ENCODE measurements at places on chromosomes 11 and 22.

GRCh38 chr11:11390068-11390771 lies 37.2 kb upstream of the CSNK2A3 start:
- DNase-seq, result no peak

DNA sequence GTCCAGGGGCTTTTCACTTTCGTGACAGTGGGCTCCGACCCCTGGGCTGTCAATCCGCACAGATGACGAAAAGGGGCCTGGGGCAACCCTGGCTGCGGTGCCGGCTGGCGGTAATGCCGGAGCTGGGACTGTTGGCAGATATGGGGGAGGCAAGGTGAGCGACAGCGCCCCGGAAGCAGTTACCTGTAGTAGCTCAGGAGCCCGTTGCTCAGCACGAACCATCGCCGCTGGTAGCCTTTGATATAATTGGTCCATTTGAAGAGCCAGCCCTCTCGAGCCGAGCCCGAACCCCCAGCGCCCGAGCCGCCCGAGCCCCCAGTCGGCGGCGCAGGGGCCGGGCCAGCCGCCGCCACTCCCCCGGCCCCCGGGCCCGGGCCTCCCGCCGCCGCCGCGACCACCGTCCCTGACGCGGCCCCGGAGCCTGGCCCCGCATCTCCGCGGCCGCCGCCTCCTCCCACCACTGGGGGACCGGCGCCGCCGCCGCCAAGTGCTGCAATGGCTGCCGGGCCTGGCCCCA lies 396 bp downstream of the OSBP start:
- DNase-seq, result peak; percentile 35

DNA sequence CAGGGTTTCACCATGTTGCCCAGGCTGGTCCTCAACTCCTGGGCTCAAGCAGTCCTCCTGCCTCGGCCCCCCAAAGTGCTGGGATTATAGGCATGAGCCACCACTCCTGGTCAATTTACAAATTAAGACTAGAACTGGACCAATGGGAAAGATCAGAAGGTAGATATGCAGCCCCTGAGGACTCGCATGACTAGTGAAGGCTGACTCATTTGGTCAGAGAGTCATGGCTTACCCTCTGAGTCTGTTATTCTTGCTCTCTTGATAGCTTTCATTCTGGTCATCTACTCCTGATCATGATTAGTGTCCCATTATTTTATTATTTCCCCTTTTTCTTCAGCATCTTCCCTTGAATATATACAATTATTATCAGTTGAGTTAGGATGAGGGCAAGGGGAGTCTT lies 2.7 kb upstream of the LDHAL6A start:
- no peak for DNase-seq

DNA sequence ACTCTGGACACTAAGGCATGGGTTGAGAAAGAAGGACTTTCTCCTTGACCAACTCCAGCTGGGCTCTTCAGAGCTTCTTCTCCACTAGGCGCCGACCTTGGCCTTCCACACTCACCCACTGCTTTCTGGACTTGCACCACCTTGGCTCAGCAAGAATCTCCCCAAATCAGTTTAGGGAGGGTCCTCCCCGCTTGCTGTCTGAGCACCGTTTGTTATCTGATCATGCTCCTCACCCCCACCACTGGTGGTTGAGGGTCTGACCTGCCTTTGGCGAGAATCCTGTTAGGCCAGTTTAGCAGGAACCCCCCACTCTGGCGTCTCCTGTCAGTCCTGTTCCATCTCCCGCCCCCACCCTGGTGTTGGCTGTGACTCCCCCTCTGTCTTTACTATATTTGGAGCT lies 10.4 kb downstream of the APOL2 start:
- no peak for DNase-seq

DNA sequence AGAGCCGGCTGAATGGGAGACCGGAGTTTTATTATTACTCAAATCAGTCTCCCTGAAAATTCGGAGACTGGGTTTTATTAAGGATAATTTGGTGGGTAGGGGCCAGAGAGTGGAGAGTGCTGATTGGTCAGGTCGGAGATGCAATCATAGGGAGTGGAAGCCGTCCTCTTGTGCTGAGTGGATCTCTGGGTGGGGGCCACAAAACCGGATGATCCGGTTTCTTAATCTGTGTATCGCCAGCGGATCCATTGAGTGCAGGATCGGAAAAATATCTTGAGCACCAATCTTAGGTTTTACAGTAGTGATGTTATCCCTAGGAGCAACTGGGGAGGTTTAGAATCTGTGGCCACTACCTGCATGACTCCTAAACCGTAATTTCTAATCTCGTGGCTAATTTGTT lies 886 bp upstream of the NIPSNAP1 start:
- no peak for DNase-seq

GRCh38 chr11:1049911-1050580 lies 13.5 kb upstream of the MUC6 start:
- DNase-seq, result no peak

DNA sequence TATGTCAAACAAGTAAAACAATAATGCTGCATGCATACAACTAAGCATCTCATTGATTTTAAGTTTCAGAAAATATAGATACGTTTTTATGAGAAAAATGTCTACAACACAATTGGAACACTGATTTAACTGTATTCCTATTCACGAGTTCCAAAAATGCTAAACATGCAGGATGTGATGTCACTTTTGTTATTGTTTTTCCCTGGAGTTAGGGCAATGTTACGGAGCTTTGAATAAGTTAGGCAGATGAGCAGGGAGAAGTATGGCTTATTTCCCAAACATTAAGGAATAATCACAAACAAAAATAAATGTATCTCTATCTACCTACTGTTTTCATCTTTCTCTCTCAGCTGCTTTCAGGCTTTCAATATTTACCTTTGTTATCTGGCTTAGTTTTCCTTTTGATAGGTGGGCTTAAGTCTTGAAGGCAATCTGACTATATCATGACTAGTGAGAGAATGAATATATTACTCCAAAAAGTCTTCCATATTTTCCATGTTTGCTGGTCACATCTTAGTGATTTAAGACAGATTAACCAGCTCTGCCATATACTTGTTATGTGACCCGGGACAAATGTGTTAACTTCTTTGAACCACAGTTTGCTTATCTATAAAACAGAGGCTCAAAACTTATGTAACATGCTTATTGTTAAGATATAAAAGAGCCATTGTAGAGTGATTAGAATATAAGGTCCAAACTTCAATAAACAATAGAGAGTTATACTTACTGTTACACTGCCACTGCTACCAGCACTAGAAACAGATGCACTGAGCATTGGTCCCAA lies 854.4 kb upstream of the CCDC90B start:
- DNase-seq, result no peak

DNA sequence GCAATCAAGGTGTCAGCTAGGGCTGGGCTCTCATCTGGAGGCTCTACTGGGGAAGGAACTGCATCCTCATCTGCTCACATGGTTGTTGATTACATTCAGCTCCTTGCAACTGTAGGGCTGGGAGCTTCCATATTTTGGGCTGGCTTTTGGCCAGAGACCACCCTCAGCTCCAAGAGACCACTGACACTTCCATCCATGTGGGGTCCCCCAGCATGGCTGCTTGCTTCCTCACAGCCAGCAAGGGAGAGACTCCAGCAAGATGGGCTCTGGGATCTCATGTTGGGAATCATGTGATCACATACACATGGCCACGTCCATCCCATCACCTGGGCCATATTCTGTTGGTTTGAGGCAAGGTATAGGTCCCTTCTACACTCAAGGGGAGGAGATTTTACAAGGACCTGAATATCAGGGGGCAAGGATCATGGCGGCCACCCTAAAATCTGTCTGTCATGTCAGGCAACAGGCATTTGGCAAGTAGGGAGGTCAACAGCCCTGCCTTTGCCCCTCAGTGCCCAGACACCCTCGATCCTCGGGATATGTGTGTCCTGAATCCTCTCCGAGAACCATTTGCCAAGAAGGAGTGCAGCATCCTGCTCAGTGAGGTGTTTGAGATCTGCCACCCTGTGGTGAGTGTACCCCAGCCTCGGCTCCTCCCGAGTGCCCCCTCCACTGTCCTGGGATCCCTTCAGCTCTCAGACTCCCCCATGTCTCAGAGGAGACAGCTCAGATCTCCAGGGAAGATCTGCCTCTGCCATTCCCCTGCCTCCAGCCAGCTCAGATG lies 48.7 kb downstream of the OTOG start:
- no peak for DNase-seq

DNA sequence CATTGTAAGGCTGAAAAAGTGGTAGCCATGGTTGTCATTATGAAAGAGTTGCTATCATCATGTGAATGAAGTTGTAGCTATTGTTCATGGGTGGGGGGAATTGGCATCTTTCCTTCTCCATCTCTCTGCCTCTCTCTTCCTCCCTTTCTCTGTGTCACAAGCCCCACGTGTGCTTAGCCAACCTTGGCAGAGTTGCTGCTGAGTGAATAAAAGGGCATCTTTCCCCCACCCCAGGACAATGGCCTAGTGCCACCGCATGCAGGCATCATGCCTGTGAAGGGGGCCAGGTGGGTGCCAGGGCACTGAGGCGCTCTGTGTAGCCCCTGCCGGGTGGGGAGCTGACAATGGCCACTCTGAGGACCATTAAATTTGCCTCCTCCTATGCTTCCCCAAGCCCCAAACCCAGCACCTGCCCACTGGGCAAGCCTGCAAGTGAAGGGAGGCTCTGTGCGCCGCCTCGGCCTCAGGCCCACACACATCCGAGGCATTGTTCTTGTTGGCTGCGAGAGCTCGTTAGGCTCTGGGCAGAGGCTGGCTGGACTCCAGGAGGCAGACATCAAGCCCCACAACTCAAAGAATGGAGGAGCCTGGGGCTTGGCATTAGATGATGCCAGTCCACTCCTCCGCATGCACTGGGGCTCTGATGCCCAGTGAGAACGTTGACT lies 103.9 kb downstream of the SEZ6L start:
- DNase-seq, result no peak

DNA sequence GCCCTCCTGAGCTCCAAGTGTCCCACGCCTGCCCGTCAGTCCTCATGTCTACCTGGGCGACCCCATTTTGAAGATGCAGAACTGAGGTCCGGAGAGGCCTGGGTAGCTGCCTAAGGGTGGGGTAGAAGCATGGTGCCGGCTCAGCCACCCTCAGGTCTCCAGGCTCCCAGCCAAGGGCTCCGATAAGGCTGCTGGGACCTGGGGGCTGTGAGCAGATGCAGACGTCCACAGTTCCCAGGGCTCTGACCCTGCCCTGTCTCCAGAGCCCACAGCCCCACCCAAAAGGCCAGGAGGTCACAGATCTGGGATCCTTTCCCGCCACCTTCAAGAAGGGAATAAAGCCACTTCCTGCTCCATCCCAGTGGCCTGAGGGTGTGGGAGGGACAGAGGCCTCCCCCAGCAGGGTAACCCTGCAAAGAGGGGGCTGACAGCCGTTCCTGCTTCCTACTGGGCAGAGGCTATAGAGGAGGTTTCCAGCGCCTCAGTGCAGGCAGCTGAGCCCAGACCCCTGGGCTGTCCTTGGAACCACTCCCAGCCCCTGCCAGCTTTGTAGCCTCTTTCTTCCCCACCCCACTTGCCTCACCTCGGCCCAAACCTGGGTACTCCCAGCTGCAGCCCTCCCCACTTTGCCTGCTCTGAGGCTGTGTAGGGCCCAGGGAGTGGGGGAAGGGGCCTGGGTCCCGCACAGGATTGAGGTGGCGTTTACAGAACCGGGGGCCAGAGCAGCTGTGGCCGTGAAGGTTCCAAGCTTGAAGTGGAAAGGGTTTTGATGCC lies 85.5 kb downstream of the CDKN1C start:
- DNase-seq, result no peak

- no peak for DNase-seq
These were observed 85.2 kb downstream of the GALNT18 start for GRCh38 chr11:11536650-11537049.

GRCh38 chr11:109739379-109739778 lies 317.4 kb downstream of the C11orf87 start:
- no peak for DNase-seq

GRCh38 chr11:117255966-117256365 lies 23.5 kb downstream of the RNF214 start:
- DNase-seq, result no peak

DNA sequence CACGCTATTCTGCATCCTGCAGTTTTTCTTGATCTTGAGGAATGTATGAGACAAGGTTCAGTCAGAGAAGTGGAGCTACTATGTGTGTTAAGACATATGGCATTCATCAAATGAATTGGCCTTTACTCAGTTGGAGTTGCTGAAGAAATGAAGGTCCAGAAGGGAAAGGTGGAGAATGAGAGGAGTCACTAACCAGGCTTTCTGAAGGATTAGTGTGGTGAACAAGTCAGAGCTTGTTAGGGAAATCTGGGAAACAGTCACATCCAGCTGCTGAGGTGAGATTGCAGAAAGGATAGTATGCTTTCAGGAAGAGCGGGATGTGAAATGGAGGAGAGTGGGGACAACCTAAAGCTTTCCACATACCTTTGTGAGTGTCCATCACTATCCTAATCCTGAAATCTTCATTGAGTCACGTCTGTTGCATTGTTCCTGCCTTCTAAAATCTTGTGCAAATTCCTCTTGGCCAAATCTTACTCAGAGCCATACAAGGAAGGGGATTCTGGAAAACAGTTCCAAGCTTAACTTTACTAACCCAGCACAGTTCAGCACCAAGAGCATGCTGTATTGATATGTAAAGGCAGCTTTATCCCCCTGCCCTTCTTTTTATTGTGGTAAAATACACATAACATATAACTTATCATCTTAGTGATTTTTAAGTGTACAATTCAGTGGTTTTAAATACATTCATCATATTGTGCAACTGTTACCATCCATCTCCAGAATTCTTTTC lies 11.4 kb upstream of the PITPNB start:
- no peak for DNase-seq

DNA sequence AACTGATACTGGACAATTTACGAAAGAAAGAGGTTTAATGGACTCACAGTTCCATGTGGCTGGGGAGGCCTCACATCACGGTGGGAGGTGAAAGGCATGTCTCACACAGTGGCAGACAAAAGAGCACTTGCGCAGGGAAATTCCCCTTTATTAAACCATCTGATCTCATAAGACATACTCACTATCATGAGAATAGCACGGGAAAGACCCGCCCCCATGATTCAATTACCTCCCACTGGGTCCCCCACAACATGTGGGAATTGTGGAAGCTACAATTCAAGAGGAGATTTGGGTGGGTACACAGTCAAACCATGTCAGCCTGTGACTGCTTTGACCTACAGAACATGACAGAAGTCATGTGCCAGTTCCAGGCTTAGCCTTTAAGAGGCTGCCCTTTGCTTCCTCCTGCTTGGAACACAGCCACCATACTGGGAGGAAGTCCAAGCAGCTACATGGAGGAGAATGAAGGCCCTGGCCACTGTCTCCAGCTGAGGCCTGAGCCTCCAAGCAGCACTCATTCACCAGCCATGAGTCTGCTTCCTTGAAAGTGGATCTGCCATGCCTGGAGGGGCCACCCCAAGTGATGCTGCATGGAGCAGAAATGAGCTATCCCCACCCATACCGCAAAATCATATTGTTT lies 10.9 kb upstream of the GAL start:
- no peak for DNase-seq

DNA sequence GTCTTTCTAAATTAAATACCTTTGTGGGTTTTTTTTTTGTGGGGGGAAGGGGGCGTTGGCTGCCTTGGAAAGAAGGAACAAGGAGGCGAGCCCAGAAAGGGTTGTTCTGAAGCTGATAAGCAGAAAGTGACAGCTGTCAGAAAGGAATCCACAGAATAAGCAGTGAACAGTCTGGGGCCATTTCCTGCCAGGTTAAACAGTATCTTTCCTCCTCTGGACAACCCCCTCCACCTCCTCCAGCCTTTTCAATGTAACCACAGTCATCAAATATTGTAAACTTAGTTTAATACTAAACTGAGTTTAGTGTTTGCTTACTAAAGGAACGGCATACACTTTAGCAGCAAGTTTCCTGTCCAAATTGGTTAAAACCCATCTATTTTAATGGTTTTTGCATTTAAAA lies 271.2 kb upstream of the SYN3 start:
- no peak for DNase-seq

Data from stimulated activated CD8-positive, alpha-beta memory T cell treated with anti-CD3 and anti-CD28 coated beads, Interleukin-4, amount 100 ng/mL, for 1 hour (primary cell).